Stimulated activated CD8-positive, alpha-beta memory T cell treated with anti-CD3 and anti-CD28 coated beads, Interleukin-4, amount 100 ng/mL, for 48 hours (primary cell): ENCODE measurements at places on chromosomes 3 and 15.

DNA sequence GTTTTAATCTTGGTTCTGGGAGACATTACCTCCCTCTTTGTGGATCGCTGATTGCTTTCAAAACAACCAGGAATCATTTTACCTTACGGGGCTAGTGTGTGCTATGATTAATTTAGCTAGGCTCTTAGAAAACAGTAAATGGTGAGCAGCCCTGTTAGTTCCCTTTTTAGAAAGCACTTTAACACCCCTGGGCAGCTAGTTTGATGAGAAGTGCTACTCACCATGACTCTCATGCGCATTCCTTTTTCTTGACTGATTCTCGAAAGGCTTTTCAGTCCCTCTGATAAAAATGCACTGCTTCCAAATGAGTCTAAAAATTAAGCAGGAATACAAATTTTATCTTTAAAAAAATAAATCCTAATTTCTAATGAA lies 75.3 kb upstream of the LEKR1 start:
- no peak for DNase-seq

GRCh38 chr15:23506762-23507161 lies 58.7 kb upstream of the MKRN3 start:
- no peak for DNase-seq

DNA sequence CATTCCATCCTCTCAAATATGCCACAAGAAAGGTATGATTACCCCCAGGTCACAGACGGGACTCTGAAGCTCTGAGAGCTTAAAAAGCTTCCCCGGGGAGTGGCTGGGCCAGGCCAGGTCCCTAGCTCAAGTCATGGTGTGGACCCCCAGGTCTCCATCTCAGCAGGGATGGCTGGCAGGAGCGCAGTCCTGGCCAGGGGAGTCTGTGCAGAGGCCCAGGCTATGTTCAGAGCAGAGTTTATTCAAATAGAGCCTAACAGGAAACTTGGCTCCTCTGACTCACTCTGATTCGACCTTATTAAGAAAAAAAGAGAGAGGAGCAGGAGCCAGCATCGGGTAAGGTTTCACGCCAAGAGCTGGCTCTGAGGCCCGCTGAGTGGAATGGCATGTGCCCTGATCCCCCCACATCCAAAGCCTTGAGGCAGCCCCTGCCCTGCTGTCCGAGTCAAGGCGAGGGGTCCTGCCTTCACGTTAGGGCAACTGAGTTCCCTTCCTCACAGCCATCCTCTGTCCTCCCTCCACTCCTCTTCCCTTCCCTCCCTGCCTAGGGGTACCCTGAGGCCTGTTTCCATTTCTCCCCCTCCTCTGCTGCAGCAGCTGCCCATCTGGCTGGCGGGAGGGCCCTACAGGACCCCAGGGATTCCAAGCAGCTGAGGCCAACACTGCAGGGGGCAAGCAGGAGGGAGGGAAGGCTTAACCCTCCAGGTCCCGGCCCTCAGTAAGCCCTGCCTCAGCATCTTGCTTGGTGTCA lies 1.9 kb upstream of the LOXL1 start:
- peak; percentile 44 for DNase-seq

- no peak for DNase-seq
Observed at GRCh38 chr15:99492275-99492674, 73.5 kb upstream of the MEF2A start.

- no peak for DNase-seq
Observed at GRCh38 chr3:53740956-53741355, 105.3 kb downstream of the CHDH start.

DNA sequence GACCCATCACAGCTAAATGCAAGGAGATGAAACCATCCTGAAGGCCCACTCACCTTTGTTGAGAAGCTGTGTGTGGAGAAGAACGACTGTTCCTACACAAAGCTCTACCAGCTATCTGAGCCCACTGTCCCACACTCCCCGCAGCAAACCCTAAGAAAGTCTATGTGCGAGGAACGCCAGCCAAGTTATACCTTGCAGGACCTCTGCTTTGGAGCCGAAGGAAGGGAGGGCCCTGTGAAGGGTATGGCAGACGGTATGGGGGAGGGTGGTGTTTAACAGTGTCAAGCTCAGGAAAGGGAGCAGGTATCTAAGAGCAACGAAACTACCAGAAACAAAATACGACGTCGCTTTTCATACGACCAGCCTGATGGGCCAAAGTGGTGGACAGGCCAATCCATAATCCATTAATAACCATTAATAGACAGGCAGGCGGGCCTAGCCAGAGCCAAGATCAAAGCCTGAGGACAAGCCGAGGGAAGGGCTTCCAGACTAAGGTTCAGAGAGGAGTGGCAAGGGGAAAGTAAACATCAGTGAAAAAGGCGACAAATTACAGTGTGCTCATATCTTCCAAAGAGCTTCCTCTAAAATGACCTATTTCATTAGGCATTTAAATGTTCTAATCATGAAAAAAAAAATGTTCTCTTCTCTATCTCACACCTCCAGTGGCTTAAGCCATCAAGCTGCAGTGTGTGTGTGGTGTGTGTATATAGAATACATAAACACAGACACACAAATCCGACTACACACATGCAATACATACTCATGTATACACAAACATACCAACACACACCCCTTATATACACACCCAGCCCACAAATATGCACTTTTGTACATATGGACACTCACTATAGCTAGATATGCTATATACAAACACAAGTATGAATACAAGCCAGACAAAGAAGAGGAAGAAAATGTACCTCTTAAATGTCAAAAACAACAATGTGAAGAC lies 43.9 kb downstream of the PTPN23 start:
- DNase-seq, result no peak

DNA sequence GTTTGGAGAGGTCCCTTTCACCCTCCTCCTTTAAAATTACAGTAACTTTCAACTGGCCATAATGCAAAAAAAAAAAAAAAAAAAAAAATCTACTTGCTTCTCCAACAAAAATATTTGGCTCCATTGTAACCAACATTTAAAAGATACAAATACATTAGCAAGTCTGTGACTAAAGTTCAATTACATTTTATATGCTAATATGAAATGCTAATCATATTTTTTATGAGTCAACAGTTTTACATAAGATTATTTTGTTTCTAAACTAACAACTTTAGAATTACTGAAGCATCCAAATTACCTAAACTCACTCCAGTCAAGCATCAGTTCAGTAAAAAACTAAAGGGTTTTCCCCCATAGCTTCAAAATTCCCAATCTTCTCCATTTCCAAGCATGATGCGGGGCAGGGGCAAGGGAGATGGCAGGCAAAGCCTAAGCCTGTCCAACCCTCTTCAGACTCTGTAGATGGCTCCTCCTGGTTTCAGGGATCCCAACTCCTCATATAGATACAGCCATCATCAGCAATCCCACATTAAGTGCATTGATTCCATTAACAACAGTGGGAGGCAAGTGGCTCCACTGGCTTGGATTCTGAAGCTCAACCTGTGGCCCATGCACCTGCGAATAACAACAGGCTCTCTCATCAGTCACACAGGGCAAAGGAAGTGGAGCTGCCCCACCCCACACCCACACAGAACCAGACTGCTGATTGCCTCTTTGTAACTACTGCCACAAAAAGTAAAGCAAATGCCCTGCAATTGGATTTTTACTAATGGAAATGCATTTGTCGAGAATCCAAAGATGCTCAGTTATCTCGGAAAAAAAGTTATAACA lies 15.0 kb downstream of the SFMBT1 start:
- peak; percentile 44 for DNase-seq

DNA sequence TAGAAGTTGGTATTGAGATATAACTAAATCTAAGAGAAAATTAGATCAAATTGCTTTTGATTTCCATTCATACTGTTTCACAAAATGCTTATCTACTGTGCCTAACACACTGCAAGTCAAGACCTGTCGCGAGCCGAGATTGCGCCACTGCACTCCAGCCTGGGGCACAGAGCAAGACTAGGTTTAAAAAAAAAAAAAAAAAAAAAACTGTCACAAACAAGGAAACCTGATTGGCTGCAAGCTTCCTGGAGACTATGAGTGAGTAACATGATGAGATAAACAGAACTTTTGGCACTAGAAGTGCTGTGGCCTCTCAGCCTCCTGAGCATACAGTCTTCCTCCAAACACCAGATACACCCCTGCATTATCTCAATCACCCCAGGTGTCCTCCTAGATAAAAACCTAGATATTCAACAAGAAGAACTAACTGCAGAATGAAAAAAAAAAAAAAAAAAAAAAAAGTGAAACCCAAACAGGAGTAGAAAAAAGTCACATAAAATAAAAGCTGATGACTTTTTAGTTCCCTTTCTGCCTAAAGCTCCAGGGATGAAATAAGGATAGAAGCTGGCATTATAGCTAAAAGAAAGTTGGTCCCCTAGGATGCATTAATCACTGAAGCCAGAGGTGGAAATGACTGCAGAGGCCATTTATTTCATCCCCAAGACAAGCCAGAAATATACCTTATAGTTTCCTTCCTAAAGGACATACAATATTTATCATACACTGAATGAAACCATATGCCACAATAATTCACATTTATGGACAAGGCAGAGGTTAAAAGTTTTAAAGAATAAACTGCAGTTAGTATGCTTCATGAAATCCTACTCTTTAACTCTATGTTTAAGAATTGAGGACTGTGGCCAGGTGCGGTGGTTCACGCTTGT lies 82.4 kb downstream of the P3H2 start:
- DNase-seq, result no peak

GRCh38 chr15:85874236-85874635 lies 79.5 kb upstream of the KLHL25 start:
- no peak for DNase-seq

DNA sequence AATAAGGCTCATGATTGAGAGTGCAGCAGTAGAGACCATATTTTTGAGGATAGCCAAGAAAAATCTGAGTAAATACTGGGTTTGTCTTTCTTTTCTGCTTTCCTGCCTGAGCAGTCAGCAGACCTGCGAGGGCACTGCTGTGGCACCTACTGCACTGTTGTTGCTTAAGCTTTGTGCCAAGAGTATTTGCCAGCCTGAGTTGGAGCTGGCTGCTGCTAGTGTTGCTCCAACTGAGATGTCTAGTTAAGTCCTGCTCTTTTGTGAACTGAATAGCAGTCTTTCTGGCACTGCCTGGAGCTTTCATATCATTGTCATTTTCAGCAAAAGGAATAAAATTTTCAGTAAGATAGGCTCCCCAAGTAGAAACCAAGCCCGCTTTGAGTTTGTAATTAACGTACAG lies 214.5 kb upstream of the P2RY1 start:
- no peak for DNase-seq

GRCh38 chr3:194749631-194750490 lies 64.2 kb downstream of the FAM43A start:
- DNase-seq, result no peak

- no peak for DNase-seq
Observed at GRCh38 chr3:188380722-188381121, 226.8 kb downstream of the LPP start.

DNA sequence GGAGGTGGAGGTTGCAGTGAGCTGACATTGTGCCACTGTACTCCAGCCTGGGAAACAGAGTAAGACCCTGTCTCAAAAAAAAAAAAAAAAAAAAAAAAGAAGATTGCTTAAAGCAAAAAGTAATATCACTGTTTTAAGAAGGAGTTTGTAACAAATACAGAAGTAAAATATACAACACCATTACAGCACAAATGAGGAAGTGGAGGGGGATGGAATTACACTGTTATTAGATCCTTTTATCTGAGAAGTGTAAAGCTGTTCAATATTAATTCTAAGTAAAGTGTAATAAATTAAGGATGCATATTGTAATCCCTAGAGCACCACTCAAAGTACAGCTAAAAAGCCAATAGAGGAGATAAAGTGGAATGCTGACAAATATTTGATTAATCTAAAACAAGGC lies 47.0 kb upstream of the SNRPA1 start:
- DNase-seq, result no peak

DNA sequence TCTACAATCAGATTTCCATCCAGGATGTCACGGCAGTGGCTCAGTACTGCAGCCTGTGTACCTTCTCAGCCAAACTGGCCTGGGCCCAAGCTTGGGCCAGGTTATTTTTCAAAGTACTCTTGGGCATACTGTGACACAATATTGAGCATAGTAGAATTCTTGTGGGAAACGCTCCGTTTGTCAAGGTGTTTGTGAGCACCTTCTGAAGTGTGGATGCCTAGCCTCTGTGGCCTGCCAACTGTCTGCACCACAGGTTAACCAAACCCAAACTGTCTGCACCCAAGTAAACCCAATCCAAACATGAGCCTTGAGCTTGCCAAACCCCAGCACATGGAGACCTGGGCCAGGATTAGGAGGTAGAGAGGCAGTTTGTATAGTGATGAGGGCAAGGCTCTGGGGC lies 25.4 kb downstream of the CTDSPL start:
- no peak for DNase-seq

DNA sequence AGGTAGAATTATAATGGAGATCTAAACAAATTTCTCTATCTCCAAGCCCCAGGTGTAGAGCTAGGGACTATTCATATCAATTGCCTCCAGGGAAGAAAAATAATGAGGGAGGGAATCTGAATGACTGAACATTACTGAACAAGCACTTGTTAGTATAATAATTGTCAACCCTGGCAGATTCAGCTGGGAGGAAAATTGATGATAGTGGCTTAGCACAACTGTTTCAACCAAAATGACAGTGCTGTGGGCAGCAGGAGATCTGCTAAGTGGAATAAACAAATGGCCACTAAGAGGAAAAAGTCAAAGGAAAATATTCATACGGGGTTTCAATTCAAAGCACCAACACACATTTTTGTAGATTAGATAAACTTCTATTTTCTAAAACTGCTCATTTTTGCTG lies 294.9 kb upstream of the ZNF385D start:
- DNase-seq, result no peak
